ENCODE measurements at places on chromosomes 4 and X. TPM values are rescaled to one million over a fixed set of nuclear protein-coding genes. Genes with fewer than 3 reads are reported as not detected.

The LPAR4 gene
- polyA plus RNA-seq: 0.09 TPM

The USP17L11 gene
- not detected for polyA plus RNA-seq

The TKTL2 gene
- polyA plus RNA-seq: not detected

The GPRIN3 gene
- polyA plus RNA-seq: 1.7 TPM

The CD38 gene
- 3.7 TPM for polyA plus RNA-seq

The APEX2 gene
- 3.7 TPM for polyA plus RNA-seq

The SPP1 gene
- 2.2 TPM for polyA plus RNA-seq

The TMEM144 gene
- 11.7 TPM for polyA plus RNA-seq

The MFSD8 gene
- polyA plus RNA-seq: 15.0 TPM

The FRMD7 gene
- polyA plus RNA-seq: not detected

The PRKG2 gene
- not detected for polyA plus RNA-seq

The ODAM gene
- polyA plus RNA-seq: 0.03 TPM

The POU3F4 gene
- not detected for polyA plus RNA-seq

The USP17L10 gene
- polyA plus RNA-seq: not detected

The OPHN1 gene
- polyA plus RNA-seq: 2.1 TPM

The SGCB gene
- 14.3 TPM for polyA plus RNA-seq
